ENCODE measurements at places on chromosomes 4 and X. TPM values are rescaled to one million over a fixed set of nuclear protein-coding genes. Genes with fewer than 3 reads are reported as not detected.

- DNase-seq = no peak
Measured at GRCh38 chr4:3361406-3361805, 68.6 kb downstream of the RGS12 start.

- no peak for DNase-seq
Measured at GRCh38 chrX:64191281-64192010, 14.1 kb downstream of the AMER1 start.

DNA sequence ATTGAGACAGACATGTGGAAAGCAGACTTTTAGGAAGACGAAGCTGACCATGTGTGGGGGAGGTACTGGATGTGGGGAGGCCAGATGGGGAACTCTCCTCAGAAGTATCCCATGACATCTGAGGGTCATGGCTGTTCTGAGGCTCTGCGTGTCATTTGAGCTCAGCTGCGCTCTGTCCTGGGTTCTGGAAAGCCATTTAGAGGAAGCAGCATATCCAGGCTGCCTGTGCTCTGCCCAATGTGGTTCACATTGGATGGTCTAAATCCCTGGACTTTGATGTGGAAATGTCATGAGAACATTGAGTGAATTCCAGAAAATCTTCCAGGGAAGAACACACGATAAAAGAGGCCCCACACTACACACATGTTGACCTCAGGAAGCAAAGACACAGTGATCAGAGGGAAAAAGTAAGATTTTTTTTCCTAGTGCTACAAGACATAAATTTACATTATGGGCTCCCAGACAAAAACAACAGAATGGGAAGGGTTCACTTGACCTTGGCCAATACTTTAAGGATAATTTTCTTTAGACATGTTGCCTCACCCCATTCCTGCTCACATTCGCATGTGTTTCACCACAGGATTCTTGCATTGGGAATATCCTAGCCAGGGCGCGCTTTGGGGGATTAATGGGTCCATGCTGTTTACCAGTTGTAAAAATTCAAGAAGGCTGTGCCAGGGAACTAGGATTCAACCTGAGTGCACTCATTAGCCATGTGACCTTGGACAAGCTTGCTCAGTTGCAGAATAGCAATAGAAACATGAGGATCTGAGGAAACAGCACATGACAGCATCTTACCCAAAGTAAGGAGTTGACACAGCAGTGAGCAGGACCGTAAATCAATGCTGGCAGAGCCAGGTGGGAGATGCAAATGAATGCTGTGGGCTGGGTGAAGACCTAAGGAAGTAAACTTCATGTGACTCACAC lies 73.2 kb upstream of the C1QTNF7 start:
- no peak for DNase-seq

NPY2R gene
- 0.45 TPM for polyA plus RNA-seq

GRCh38 chr4:45663003-45663402 lies 460.9 kb downstream of the GABRG1 start:
- DNase-seq = peak; percentile 0

DNA sequence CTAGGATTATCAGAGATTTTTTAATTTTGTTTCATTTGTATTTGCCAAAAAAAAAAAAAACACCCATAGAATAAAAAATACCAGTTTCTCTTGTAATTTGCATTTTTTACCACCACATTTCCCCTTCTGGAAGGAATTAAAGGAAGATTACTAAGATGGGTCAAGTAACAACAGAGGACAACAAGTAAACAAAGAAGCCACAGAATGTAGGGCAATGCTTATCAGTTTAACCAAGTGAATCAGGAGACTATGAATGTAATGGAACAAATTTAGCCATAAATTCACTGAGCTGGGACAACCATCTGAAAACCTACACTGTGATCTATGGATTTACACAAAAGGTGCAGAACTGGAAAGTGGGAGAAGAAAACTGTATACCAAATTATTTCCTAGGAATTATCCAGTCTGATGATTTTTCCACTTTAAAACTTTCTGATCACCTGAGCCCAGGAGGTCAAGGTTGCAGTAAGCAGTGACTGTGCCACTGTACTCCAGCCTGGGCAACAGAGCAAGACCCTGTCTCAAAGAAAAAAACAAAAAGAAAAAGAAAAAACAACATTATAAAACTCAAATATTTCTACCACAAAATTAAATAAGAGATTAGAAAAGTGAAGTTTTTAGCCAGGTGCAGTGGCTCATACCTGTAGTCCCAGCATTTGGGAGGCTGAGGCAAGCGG lies 32.4 kb downstream of the LRBA start:
- no peak for DNase-seq

- DNase-seq = no peak
Measured at GRCh38 chrX:29225670-29226069, 638.4 kb downstream of the IL1RAPL1 start.

DNA sequence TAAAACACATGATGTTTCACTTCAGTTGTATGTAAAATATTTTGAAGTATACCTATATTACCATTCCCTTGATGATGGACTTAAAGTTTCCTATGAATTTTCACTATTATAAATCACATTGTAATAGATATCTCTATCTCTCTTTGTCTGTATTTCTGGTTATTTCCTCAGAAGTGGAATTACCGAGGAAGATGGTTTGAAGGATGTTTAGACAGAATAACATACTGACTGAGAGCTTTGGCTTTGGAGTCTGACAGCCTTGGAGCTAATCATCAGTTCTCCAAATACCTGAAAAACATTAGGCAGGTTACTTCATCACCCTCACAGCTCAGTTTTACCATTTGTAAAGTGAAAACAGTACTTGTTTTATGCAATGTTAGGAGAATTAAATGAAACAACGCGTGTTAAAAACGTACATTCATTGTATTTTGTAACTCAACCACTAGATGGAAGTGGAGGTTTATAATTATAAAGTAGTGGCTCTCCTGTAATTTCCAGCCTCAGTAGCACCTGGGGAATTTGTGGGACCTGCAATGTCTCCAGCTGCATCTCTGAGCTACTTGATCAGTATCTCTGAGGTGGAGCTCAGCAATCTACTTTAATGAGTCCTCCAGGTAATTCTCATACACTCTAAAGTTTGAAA lies 14.3 kb downstream of the JCHAIN start:
- DNase-seq = no peak

GRCh38 chr4:75251547-75251946 lies 262.7 kb downstream of the RCHY1 start:
- DNase-seq = no peak

- no peak for DNase-seq
Measured at GRCh38 chr4:148447681-148448080, 5.5 kb upstream of the NR3C2 start.
